ENCODE measurements at places on chromosomes 12 and 14.

DNA sequence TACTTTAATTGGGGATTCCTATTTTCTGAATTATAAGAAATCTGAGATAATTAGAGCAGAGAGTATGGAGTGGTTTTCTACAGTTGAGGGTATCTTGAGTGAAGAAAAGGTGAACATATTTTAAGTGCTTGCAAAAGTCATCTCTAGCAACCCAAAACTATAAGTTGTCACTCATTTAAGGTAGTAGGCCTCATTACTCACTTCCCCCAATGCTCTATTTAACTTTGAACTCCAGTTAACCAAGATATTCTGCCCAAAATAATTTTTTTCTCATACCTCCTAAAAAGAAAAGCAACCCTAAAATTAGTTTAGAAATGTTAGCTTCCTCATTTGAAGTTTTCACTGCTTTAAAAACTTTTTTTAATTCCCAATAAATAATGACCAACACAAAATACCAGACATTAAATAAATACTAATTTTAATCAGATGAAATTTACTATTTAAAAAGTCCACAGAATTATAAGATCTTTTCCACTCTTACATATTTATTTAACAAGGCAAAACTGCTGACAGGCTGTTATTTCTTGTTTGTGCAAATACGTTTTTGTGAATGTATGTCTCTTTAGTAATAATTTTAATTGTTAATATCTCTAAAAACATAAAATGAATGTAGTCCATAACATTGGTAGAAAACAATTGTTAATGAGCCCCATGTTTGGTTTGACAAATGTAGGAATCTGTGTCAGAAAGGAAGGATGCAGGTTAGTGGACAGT is 47.8 kb downstream of the VRK1 start:
- DNase-seq, result no peak

DNA sequence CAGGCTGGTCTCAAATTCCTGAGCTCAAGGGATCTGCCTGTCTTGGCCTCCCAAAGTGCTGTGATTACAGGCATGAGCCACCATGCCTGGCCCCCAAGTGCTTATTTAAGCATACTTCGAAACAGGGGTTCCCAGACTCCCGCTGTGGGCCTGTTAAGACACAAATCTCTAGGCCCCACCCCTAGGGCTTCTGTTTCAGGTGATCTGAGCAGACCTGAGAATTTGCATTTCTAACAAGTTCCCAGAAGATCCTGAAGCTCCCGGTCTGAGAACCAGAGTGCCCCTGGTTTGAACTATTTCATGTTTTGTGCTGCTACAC is 25.0 kb downstream of the GCH1 start:
- no peak for DNase-seq

- DNase-seq, result no peak
These were observed 68.9 kb upstream of the BBS10 start for GRCh38 chr12:76417116-76417515.

DNA sequence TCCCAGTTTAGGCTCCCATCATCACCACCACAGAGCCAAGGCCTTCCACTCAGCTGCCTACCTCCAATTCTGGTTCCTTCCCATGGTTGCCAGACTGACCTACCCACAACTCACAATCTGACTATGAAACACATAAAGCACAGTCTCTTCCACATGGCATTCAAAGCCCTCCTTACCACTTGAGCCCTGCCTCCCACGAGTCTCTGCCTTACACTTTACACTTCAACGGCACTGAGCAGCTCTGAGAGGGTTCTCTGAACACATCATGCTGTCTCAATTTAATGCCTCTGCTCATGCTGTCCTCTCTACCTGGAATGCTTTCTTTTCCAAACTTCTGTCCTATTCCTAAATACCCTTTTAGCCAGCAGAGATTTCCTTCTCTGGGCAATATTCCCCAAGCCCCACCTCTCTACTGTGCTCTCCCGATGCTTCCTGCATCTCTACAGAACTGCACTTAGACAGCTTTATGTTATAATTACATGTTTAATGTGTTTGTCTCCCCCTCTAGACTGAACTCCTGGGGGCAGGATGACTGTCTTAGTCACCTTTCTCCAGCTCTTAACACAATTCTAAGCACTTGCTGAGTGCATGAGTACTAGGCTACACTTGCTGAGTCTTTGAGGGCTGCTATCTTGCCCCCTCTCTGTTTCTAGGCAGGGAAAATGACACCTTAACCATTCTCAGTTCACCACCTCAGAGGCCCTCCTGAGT is 23.5 kb downstream of the FMNL3 start:
- no peak for DNase-seq

DNA sequence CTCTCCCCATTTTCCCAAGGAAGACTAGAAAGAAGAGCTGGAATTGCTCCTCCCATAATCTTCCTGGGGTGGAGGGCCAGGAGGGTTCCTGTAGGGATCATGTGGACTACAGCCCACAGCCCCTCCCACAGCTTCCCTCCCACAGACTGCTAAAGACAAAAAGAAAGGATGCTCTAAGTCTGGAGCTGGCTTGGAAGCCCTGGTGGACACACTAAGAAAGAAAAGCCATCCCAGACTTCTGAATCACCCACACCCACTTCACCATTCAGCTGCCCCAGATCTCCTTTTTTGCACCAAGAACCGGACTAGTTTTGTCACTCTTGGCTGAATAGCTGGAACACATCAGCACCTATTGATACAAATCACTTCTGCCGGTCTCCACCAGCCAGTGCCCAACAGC is 56.8 kb upstream of the PLXNC1 start:
- DNase-seq, result no peak

GRCh38 chr14:70283156-70283555 is 76.3 kb downstream of the COX16 start:
- DNase-seq, result no peak

- DNase-seq, result no peak
These were observed 1.6 kb downstream of the CISTR start for GRCh38 chr12:53749986-53750811.

DNA sequence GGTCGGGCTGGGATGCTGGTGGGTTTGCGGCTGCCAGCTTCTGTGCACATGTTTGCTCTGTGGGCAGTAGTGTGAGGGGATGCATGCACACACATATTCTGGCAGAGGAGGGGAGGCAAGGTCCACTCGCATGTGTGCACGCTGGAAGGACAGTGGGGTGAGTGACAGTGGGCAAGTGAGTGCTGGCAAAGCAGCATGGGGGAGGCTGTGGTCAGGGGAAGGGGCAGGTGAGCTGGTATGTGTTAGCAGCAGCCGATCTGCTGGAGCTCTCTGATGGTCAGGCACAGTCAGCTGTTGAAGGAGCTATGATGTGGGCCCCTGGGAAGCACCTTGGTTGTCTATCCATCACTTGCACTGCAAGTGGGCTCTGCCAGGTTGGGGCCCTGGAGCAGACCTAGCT is 170.3 kb downstream of the NTS start:
- no peak for DNase-seq

- no peak for DNase-seq
These were observed 35.6 kb upstream of the FICD start for GRCh38 chr12:108479364-108480070.

GRCh38 chr12:66776974-66777373 is 98.1 kb upstream of the GRIP1 start:
- peak; percentile 67 for DNase-seq

DNA sequence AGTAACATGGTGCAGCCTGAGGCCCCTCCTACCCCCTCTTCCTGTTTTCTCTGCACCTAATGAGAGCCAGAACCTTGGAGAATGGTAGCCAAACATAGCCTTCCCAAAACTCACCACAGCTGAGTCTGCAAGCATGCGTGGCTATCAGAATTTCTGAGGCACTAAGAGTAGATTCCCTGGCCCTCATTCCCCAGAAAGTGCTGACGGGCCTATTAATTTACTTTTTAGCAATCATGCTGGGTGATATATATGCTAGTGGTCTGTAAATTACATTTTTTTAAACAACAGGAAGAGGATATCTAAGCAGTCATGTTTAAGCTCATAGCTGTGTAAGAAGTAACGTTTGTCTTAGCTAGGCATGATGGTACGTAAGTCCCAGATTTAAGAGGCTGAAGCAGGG is 30.4 kb downstream of the KANSL2 start:
- no peak for DNase-seq

DNA sequence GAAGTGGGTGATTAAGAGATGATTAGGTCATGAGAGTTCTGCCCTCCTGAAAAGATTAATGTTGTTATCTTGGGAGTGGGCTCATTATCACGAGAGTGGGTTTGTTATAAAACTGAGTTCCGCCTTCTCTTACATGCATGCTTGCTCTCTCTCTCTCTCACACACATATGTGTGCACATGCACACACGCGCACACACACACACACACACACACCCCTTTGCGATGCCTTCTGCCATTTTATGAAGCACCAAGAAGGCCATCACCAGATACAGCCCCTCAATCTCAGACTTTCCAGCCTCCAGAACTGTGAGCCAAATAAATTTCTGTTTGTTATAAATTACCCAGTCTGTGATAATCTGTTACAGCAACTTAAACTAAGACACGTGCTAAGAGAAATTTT is 5.7 kb upstream of the SLC41A2 start:
- DNase-seq, result no peak

DNA sequence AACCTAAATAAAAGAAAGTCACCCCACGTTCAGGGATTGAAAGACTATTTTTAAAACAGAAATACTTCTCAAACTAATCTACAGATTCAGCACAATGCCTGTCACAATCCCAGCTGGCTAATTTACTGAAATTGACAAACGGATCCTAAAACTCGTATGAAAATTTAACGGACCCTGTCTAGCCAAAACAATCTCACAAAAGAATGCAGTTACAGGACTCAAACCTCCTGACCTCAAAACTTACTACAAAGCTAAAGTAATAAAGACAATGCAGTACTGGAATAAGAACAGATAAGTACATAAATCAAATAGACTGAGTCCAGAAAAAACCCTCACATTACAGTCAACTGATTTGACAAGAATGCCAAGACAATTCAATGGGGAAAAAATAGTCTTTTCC is 48.8 kb downstream of the IPO8 start:
- no peak for DNase-seq

GRCh38 chr12:115351514-115352077 is 667.6 kb upstream of the TBX3 start:
- no peak for DNase-seq

- DNase-seq, result no peak
These were observed 398.1 kb downstream of the ZFP36L1 start for GRCh38 chr14:68394764-68395143.

DNA sequence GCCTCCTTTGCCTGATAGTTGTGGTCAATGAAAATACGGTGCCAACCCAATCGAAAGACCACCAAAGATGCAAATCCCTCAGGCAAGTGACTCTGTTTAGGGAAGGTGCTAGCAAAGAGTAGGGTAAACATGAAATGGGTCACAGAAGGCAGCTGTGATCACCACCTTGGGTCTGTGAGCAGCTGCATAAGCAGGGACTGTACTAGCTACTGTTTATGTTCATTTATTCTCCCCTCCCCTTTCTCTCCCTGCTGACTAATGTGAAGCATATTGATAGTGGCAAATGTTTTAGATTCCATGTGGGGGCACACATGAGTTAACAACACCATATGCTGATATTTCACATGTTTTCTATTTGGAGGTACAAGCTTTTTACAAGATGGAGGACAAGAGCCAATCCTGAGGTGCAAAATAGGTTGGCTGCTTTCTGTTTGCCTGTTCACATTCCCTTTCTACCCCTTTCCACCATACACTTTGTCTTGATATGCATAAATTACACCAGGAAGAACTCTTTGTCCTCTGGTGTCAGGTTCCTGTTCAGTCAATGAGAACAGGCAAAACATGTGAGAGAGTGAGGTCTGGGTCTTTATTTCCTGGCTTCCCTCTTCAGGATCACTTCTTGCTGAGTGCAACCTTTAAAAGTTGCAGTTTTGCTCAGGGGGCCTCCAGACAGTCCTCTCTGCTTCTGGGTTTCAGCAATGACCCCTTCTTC is 71.1 kb downstream of the AVPR1A start:
- DNase-seq, result no peak

GRCh38 chr12:42015051-42015461 is 129.6 kb downstream of the GXYLT1 start:
- no peak for DNase-seq

GRCh38 chr14:104280085-104280901 is 141.9 kb downstream of the KIF26A start:
- DNase-seq, result peak; percentile 3

- no peak for DNase-seq
These were observed 3.5 kb downstream of the ELK3 start for GRCh38 chr12:96197503-96198272.

DNA sequence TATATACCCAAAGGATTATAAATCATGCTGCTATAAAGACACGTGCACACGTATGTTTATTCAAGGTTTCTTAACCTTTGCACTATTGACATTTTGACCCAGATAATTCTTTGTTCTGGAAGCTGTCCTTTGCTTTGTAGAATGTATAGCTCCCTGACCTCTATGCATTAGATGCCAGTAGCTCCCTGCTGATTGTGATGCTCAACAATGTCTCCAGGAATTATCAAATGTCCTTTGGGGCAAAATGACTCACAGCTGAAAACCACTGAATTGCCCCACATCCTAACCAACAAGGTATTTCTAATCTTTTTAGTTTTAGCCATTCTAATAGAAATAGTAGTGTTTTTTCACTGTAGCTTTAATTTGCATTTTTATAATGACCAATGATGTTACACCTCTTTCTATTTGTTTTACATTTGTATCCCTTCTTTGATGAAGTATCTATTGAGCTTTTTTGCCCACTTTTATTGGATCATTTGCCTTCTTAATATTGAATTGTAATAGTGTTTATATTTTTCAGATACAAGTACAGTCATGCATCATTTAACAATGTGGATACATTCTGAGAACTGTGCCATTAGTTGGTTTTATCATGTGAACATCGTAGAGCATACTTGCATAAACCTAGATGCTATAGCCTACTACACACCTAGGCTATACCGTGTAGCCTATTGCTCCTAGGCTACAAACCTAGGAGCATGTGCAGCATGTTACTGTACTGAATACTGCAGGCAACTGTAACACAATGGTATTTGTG is 10.4 kb upstream of the NOPCHAP1 start:
- no peak for DNase-seq

GRCh38 chr14:96584199-96584906 is 82.2 kb downstream of the PAPOLA start:
- DNase-seq, result peak; percentile 26

DNA sequence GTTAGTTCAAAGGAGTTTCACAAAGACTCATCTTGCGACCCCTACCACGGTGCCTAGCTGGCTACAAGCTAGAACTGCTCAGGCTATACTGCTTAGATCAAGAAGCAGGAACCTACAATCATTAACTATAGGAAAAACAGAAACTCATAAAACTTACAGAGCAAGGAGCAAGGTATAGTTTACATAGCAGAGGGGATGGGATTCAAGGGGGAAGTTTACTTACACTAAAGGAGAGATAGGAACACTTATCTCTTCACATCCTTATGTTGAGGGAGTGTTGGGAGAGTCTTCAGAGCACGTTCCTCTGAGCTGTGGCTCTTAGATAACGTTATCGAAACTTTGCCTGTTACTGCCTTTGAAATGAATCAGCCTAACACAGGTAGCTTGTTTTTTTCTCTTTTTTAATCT is 58.1 kb downstream of the FSCB start:
- DNase-seq, result no peak

Data from stimulated activated naive CD8-positive, alpha-beta T cell treated with anti-CD3 and anti-CD28 coated beads, Interleukin-15, amount 100 ng/mL, for 72 hours (primary cell).